DMS53 (cell line): ENCODE measurements at places on chromosomes 5 and 9.
A peak's percentile ranks its signal among the peaks of the same experiment; 100 is the strongest.

GRCh38 chr9:129633848-129634247, 7.9 kb downstream of the NTMT1 start:
- DNase-seq = no peak

DNA sequence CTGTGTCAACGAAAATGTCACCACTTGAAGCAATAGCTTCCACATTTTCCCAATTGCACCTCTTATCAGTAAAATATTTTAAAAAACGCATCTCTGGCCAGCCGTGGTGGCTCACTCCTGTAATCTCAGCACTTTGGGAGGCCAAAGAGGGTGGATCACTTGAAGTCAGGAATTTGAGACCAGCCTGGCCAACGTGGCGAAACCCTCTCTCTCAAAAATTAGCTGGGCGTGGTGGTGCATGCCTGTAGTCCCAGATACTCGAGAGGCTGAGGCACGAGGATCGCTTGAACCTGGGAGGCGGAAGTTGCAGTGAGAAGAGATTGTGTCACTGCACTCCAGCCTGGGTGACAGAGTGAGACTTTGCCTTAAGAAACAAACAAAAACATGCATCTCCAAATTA, 210.1 kb upstream of the CHD1 start:
- DNase-seq = no peak

DNA sequence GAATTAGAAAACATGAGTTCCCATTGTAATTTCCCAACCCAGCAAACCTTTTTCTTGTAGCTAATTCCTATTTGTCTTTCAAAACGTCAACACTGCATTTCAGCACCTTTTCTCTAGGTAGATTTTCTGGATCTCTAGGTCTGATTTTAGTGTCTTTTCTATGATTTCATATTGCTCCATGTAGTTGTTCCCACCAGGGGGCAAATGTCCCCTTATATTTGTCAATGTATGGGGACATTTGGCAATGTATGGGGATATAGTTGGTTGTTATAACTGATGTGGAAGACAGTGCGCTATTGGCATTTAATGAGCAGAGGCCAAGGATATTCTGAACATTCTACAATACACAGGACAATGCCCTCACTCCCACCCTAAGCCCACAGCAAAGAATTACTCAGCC, 273.9 kb upstream of the ADRA1B start:
- DNase-seq = peak; percentile 6

- peak; percentile 44 for DNase-seq
Measured at GRCh38 chr9:77793849-77794248, 145.7 kb upstream of the GNA14 start.

DNA sequence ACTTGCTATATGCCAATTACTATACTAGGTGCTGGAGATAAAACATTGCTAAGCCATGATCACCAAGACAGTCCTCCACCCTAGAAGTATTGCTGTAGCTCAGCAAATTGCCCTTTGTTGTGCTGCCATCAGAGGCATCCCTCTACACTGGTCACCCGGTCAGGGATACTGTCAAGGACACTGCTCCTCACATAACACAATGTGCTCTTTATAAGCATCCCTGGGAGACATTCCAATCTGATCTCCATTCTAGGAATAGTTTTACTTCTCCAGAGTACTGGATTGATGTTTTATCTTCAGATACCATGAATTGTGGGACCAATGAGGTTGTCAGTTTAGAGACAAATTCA, 10.4 kb upstream of the DNAJA1 start:
- DNase-seq = no peak

- no peak for DNase-seq
Measured at GRCh38 chr9:36125062-36125855, 11.3 kb upstream of the GLIPR2 start.

GRCh38 chr9:82547995-82548394, 514.9 kb downstream of the RASEF start:
- DNase-seq = no peak

DNA sequence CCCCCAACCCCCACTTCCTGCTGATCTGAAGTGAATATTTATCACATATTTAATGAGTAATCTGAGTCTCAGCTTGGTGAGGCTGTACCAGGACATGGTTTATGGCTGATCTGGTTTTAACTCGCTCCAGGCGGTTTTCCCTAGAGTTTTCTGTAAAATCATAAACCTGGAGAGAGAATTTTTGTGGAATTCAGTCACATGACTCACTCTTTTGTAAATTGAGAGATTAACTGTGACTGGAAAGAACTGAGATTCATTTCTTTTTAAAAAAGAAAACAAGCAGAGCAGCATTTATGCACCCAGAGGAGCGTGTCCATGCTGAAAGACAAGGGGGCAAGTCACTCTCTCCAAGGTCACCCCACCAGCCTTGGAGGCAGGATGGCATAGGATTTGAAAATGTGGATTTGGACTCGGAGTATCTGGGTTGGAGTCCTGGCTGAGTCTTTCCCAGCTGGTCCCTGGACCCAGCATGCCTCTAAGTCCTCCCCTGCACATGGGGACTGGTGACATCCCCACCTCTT, 81.8 kb downstream of the ZNF618 start:
- peak; percentile 51 for DNase-seq

GRCh38 chr9:98047002-98047401, 9.5 kb upstream of the NANS start:
- DNase-seq = no peak

DNA sequence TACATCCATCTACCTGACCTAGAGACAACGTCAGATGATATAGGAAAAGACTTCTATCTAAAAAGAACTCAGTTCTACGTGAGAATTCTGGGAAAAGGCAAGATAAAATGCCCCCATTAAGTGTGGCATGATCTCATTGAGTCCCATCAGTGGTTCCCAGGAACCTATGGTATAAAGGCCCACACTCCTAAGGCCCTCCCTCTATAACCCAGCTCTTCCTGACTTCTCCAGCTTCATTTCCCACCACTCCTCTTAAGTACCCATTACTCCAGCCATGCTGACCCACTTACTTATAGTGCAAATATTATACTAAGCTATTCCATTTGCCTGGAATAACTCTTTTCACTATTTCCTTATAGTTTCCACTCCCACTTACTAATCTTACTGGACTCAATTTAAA, 95.4 kb upstream of the NR5A1 start:
- peak; percentile 33 for DNase-seq

GRCh38 chr9:91234523-91234922, 127.2 kb downstream of the AUH start:
- no peak for DNase-seq

DNA sequence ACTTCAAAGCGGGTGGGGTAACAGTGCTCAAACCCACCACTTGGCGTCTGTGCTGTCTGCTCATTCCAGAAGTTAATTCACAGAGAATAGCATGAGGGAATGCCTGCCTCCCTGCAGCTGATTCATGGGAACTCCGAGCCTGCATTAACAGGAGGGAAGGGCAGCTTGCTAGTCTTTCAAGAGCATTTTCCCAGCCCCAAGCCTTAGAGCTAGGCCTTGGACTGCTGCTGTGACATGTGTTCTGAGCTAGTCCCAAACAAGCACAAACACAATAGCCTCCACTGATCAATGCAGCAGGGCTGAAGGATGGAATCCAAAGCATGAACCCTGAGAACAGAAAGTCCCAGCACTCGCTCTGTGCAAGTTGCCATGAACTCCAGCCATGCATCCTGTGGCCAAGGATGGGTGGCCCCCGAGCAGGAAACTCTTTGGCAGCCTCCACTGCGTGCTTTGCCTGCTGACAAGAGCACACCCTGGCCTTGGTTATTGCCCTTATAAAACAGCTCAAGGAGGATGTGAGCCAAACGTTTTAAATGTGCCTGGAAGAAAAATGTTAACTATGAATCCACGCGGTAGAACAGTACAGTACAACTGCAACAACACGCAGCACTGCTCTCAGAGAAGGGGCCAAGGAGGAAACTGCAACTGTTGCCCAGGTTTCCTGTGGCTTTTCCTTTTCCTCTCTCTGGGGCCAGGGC, 653.1 kb upstream of the KLF4 start:
- no peak for DNase-seq

DNA sequence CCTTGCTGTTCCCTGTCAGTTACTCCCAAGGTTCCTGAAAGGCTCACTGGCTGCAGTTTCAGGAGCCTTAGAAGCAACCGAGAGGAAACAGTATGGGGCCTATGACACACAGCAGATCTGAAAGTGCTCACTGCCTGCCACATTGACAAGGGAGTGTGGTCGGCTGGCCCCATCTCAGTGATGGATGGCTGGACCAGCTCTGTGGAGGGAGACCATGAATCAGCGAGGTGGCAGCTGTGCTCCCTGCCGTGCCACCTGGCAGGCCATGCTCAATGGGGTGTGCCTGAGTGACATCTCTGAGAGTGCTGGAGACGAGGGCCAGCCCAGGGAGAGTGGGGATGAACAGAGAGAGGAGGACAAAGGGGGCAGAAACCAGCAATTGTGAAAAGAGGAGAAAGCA, 49.1 kb downstream of the DOCK2 start:
- peak; percentile 12 for DNase-seq

GRCh38 chr9:76330034-76330433, 64.2 kb downstream of the RFK start:
- DNase-seq = no peak

DNA sequence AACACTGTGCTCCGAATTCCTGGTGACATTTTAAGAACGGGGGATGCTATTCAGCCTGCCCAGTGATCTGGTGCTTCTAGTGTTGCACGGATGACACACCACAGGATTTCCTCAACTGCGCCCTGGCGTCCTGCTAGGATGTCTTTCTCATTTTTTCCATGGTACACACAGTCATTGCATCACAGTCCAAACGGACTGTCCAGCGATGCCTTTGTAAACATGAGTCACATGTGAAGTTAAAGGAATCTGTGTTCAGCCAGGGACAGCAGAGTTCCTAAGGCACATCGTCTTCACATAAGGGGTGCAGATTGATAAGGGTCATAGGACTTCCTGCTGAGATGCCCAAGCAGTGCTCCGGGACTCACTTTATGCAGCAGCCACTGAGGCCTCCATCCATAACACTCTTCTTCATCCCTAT, 9.3 kb upstream of the PTPN3 start:
- peak; percentile 75 for DNase-seq
